ENCODE measurements at places on chromosomes 3 and 15. TPM values are rescaled to one million over a fixed set of nuclear protein-coding genes. Genes with fewer than 3 reads are reported as not detected.
A peak's percentile ranks its signal among the peaks of the same experiment; 100 is the strongest.

GRCh38 chr3:34285827-34286188 lies 487.4 kb downstream of the PDCD6IP start:
- no peak for DNase-seq
- no peak overlapping the region for H3K27ac ChIP-seq
- no peaks in the 10 kb centered on the region for H3K27me3 ChIP-seq
- no peak overlapping the region for H3K4me3 ChIP-seq

DNA sequence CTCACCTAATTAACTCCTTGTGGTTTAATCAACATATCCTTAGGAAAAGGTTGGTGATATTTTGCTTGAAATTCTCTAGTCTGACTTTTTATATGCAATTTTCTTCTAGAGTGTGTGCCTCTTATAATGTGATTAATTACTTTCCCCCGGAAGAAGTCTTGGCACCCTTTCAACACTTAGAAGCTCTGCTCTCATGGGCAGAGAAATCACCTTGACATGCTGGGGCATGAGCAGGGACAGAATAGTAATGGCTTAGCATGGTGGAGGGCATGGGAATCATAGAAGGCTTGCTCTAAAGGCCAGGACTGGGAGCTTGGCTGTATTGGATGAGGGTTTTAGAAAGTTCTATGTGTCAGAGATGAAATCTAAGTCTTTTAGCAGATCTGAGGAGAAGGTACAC lies 293.5 kb downstream of the AGBL1 start:
- H3K27ac ChIP-seq, result no peak overlapping the region
- no peaks in the 10 kb centered on the region for H3K4me1 ChIP-seq
- DNase-seq, result no peak
- no peak overlapping the region for H3K4me3 ChIP-seq

Gene INKA1
- total RNA-seq, result 3.3 TPM

Gene C3orf52
- 1.7 TPM for total RNA-seq

GRCh38 chr3:55937301-55937700 lies 450.2 kb upstream of the WNT5A start:
- DNase-seq, result no peak
- H3K4me1 ChIP-seq, result no peaks in the 10 kb centered on the region
- no peaks in the 10 kb centered on the region for H3K36me3 ChIP-seq

- DNase-seq, result no peak
- H3K4me3 ChIP-seq, result no peak overlapping the region
These were observed 101.3 kb downstream of the ETFA start for GRCh38 chr15:76209942-76210341.

GRCh38 chr3:132160198-132160597 lies 125.4 kb upstream of the CPNE4 start:
- H3K27ac ChIP-seq, result no peak overlapping the region
- H3K4me1 ChIP-seq, result no peaks in the 10 kb centered on the region
- no peaks in the 10 kb centered on the region for H3K27me3 ChIP-seq
- no peak for DNase-seq

Gene CHST13
- total RNA-seq, result 0.69 TPM

DNA sequence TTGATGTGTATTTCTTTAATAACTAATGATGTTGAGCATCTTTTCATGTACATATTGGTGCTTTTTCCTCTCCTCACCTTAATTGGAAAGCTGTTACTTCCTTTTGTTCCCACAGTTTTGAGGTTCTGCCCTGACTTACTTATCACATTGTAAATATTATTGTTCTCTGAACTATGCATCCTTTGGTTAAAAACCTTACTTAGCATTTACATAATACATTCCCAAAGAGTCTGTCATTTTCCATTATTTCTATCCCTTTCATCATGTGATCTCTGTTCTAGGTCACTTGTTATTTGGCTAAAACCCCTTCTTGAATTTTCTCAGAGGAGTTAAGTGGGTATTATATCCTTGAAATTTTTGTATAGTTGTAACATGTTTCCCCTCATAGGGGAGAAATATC lies 33.0 kb downstream of the SLC12A6 start:
- H3K27me3 ChIP-seq, result no peaks in the 10 kb centered on the region
- no peak for DNase-seq
- no peaks in the 10 kb centered on the region for H3K4me1 ChIP-seq
- no peaks in the 10 kb centered on the region for H3K36me3 ChIP-seq

DNA sequence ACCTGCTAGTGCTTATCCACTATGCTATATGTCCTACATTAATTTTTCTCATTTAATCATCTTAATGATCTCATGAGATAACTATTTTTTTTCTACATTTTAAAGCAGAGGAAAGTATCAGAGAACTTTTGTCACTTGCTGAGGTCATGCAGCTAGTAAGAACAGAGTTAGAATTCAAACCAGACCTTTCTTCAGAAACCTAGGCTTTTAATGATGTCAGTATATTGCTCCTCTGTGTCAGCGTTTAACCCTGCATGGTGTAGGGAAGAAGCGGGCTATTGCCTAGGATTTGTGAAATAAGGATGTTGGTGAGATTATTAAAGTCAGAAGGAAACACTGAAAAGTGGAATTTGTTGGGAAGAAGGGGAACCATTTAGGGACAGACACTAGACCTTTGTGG lies 121.2 kb downstream of the AKAP13 start:
- DNase-seq, result no peak
- H3K27ac ChIP-seq, result peak overlapping the region; percentile 82
- H3K4me3 ChIP-seq, result no peak overlapping the region
- no peaks in the 10 kb centered on the region for H3K36me3 ChIP-seq
- peaks cover 79% of the 10 kb centered on the region for H3K4me1 ChIP-seq

Gene SLC22A13
- 0.29 TPM for total RNA-seq

- no peak for DNase-seq
- H3K27ac ChIP-seq, result peak overlapping the region; percentile 93
- H3K36me3 ChIP-seq, result peaks cover 50% of the 10 kb centered on the region
- H3K4me1 ChIP-seq, result peaks cover 42% of the 10 kb centered on the region
These were observed 820 bp upstream of the HMCES start for GRCh38 chr3:129277829-129278271.

Gene PLA2G4F
- not detected for total RNA-seq

DNA sequence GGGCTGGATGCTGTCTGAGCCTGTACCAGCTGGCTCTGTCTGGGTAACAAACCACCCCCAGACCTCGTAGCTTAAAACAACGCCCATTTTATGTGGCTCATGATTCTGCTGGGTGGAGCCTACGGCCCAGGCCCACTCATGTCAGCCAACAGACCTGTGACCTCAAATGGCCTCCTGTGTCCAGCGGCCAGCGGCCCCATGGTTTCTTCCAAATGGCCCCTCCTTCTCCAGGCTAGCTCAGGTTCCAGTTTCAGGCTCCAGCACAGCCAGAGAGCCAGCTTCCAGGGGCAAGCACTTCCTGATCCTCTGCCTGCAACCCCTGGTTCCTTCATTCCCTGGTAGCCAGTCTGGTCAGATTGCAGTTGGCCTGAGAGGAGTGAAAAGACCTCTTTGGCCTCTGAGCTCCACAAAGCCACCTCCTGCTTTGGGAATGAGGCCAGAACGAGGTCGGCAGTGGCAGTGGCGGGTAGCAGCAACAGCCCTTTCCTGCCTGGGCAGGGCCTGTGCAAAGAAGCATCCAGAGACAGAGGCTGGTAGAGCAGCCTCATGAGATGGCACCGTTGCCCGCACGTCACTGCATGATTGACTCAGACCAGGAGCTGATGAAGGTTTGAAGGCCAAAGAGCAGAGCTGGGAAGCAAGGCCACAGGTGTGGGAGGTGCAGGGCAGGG lies 21.0 kb upstream of the PLXNA1 start:
- H3K4me1 ChIP-seq, result peaks cover 19% of the 10 kb centered on the region
- H3K27ac ChIP-seq, result peak overlapping the region; percentile 30
- H3K4me3 ChIP-seq, result no peak overlapping the region
- peaks cover 5% of the 10 kb centered on the region for H3K36me3 ChIP-seq

DNA sequence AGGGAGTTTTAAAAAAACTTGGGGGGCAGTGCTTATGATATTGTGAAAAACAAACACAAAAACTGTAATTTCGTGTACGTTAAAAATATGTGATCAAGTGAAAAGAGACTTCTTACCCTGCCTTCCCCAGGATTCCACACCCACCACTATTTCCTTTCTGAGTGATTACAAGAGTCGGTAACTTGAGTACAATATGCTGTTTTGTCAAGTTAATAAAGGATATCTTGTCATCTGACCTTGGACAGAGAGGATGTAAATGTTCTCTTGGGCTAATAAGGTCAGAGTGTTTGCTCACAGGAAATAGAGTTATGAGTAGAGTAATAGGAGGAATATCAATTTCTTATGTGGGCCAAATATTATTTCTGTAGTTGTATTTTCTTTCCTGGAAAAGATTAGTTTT lies 68.1 kb downstream of the NOX5 start:
- peak overlapping the region; percentile 73 for H3K27ac ChIP-seq
- H3K27me3 ChIP-seq, result no peaks in the 10 kb centered on the region
- H3K4me3 ChIP-seq, result no peak overlapping the region
- H3K4me1 ChIP-seq, result no peaks in the 10 kb centered on the region

GRCh38 chr3:101518421-101518871 lies 5.4 kb upstream of the SENP7 start:
- H3K36me3 ChIP-seq, result no peaks in the 10 kb centered on the region
- H3K27me3 ChIP-seq, result peaks cover 12% of the 10 kb centered on the region
- no peak overlapping the region for H3K27ac ChIP-seq

DNA sequence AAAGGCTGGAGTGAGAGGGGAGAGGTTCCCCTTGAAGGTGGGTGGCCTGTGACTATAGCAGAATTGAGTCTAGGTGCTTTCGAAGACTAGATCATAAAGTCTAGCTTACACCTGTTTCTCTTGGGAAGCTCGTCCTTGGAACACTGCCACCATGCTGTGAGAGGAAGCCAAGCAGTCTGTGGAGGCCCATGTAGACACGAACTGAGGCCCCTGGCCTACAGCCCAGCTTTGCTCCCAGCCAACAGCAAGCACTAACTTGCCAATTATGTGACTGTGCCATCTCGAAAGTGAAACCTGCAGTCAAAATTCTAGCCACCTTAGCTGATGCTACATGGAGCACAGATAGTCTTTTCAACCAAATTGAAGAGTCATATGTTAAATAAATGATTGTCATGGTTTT lies 190.5 kb upstream of the NECTIN3 start:
- H3K4me1 ChIP-seq, result peaks cover 25% of the 10 kb centered on the region
- no peak overlapping the region for H3K4me3 ChIP-seq
- DNase-seq, result no peak
- H3K27me3 ChIP-seq, result no peaks in the 10 kb centered on the region
- no peaks in the 10 kb centered on the region for H3K36me3 ChIP-seq
- no peak overlapping the region for H3K27ac ChIP-seq

GRCh38 chr3:187996609-187997008 lies 157.3 kb upstream of the LPP start:
- no peaks in the 10 kb centered on the region for H3K27me3 ChIP-seq
- no peaks in the 10 kb centered on the region for H3K36me3 ChIP-seq
- H3K4me1 ChIP-seq, result peaks cover 7% of the 10 kb centered on the region

DNA sequence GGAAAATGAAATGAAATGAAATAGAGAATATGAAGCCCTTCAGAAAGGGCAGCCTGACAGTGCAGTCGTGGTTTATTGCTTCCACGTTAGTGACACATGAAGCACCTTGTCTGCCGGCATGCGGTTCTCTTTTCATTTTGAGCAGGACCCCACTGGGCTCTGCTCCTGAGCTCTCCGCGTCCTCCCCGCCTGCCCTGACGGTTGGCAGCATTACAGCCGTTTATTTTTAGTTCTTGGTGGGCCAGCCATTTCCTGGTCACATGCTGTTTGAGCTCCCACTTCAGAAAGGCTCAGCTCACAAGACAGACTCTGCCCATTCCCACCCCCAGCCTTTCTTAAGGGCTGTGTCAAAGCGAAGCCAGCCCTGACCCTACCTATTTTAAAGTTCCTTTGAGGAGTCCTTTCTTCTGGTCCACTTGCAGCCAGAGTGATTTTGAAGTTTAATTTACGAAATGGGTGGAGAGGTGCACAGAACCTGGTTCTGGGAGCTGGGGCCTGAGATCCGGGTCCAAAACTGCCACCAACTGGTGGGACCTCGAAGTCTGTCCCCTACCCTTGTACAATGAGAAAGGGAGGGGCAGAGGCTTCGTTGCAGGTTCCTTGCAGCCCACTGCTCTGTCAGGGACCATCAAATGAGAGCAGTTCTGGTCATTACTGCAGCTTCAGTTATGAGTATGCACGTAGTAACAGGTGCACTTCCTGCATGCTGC lies 60.1 kb downstream of the MGLL start:
- DNase-seq, result no peak
- peak overlapping the region; percentile 12 for H3K4me3 ChIP-seq
- no peaks in the 10 kb centered on the region for H3K36me3 ChIP-seq

Gene NR1I2
- total RNA-seq, result 0.46 TPM

Gene CX3CR1
- 0.23 TPM for total RNA-seq

DNA sequence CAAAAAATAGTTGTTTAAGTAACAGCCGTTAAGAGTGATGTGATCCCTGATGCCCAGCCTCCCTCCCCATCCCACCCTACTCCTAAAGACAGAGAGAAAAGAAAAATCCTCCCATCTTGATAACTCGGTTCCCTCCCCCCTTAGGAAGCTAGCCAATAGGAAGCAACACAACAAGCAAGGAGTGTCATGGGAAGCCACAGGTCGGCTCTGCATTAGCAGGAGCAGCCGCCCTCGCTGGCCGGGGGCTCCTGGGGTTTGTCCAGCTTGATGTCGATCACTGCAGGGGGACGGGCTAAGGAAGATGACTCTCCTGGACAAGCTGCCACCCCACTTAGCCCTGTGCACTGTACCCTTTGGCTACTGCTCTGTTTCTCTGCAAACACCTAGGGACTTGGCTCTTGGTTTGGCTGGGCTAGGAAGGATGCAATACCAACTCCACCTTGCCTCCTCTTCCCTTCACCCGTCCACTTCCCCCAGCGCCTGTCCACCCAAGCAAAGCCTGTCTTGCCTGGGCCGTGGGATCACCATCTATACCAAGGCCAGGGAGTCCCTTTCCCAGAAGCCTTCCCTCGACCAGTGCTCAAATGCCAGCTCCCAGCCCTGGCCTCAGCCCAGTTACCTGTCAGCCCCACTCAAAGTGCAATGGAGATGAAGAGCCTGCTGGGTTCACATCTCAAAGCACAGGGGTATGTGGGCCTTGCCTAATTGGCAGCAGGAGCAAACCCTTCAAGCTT lies 23.1 kb downstream of the SRPRB start:
- no peaks in the 10 kb centered on the region for H3K4me1 ChIP-seq
- DNase-seq, result peak; percentile 83
- peaks cover 26% of the 10 kb centered on the region for H3K36me3 ChIP-seq
- H3K27ac ChIP-seq, result no peak overlapping the region
- H3K4me3 ChIP-seq, result no peak overlapping the region
- H3K27me3 ChIP-seq, result no peaks in the 10 kb centered on the region

DNA sequence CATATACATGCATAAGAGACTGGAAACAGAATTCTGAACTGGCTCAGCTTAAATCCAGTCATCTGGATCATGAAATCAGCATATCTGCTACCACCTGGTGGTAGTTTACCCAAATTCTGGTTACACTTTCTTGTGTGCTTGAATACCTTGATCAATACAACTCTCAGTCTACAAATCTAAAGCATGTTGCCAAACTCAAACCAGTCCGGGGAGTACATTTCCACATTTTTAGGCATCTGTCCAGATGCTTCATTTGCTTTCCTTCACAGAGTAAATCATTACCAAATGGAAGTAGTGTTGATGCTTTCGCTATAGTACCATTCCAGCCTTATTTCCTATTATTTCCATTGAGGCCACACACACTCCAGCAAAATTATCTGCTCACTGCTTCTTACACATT lies 126.4 kb downstream of the P2RY1 start:
- DNase-seq, result no peak
- H3K36me3 ChIP-seq, result no peaks in the 10 kb centered on the region
- H3K4me3 ChIP-seq, result no peak overlapping the region
- H3K27ac ChIP-seq, result no peak overlapping the region
- H3K27me3 ChIP-seq, result no peaks in the 10 kb centered on the region
- H3K4me1 ChIP-seq, result no peaks in the 10 kb centered on the region

Data from esophagus muscularis mucosa (tissue), 4 donors.